ENCODE measurements at places on chromosomes 2 and 18.

DNA sequence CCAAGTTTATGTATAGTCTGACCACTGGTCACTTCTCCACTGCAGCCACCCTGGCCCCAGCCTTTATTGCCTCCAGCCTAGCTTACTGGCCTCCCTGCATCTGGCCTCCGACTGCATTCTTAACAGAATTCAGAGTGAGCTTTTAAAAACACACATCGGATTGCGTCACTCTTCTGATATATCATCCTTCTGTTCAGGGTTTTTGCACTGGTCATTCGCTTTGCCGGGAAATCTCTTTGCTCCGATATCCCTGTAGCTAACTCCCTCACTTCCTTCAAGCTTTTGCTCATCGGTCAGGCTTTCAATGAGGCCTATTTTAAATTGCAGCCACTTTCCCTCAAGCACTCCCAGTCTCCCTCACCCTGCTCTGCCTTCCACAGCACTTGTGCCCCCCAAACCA is 101.6 kb upstream of the DLX2 start:
- DNase-seq: no peak

- peak; percentile 50 for DNase-seq
Observed at GRCh38 chr2:133266041-133266925, 302.0 kb downstream of the NCKAP5 start.

GRCh38 chr18:3478262-3478978 is 28.4 kb downstream of the TGIF1 start:
- DNase-seq: no peak

DNA sequence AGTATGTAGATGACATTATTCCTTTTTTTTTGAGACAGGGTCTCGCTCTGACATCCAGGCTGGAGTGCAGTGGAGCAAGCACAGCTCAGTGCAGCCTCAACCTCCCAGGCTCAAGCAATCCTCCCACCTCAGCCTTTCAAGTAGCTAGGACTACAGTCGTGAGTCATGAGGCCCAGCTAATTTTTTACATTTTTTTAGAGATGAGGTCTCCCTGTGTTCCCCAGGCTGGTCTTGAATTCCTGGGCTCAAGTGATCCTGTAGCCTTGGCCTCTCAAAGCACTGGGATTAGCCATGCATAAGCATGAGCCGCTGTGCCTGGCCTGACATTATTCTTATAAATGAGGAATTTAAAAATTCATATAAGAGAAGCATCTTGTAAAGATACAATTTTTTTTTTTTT is 86.9 kb downstream of the FAM117B start:
- DNase-seq: no peak

- DNase-seq: no peak
Observed at GRCh38 chr18:7953095-7953958, 386.2 kb downstream of the PTPRM start.

GRCh38 chr18:34978953-34979608 is 62.1 kb upstream of the MAPRE2 start:
- DNase-seq: no peak

- DNase-seq: no peak
Observed at GRCh38 chr2:2523461-2524347, 192.6 kb upstream of the MYT1L start.

GRCh38 chr2:85273738-85274731 is 53.8 kb downstream of the TGOLN2 start:
- DNase-seq: no peak
